ENCODE measurements at places on chromosomes 4 and X.

DNA sequence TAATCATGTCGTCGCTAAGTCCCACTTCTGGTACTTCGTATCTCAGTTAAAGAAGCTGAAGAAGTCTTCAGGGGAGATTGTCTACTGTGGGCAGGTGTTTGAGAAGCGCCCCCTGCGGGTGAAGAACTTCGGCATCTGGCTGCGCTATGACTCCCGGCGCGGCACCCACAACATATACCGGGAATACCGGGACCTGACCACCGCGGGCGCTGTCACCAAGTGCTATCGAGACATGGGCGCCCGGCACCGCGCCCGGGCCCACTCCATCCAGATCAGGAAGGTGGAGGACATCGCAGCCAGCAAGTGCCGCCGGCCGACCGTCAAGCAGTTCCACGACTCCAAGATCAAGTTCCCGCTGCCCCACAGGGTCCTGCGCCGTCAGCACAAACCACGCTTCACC, 11.3 kb downstream of the PNCK start:
- no peak for DNase-seq

DNA sequence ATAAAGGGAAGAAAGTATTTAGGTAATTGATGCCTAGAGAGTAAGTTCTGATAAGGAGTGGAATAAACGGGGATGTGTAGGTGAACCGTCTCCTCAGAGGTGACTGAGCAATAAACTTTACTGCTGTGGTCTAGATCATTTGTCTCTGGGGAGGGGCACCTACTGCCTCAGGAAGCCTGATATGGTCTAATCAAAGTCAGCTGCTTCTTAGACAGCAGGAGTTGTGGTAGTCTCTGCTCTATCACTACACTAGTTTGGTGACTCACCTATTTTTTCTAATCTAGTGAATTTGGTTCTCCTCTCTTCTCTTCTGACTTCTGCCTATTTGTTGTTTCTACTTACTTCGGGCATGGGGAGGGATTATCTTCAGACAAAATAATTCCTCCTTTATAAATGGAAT, 95.1 kb upstream of the STIM2 start:
- DNase-seq, result no peak

DNA sequence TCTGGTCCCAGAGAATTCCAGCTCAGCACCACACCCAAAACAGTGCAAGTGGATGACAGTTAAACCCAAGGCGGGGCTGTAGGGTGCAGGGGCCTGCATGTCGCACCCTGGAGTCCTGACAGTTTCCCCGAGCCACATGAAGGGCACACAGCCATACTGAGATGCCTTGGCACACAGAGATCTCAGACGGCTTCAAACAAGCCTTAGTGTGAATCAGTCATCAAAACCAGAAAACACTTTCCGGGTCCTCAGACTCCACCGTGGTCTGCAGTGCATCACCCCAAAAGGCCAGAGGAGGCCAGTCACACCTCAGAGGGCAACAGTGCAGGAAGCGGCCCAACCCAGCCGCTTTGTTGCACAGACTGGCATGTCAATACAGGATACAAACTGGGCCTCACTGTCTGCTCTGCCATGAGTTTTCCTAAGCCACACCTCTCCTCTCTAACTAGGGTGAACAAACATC, 64.6 kb upstream of the ENPP6 start:
- peak; percentile 29 for DNase-seq

DNA sequence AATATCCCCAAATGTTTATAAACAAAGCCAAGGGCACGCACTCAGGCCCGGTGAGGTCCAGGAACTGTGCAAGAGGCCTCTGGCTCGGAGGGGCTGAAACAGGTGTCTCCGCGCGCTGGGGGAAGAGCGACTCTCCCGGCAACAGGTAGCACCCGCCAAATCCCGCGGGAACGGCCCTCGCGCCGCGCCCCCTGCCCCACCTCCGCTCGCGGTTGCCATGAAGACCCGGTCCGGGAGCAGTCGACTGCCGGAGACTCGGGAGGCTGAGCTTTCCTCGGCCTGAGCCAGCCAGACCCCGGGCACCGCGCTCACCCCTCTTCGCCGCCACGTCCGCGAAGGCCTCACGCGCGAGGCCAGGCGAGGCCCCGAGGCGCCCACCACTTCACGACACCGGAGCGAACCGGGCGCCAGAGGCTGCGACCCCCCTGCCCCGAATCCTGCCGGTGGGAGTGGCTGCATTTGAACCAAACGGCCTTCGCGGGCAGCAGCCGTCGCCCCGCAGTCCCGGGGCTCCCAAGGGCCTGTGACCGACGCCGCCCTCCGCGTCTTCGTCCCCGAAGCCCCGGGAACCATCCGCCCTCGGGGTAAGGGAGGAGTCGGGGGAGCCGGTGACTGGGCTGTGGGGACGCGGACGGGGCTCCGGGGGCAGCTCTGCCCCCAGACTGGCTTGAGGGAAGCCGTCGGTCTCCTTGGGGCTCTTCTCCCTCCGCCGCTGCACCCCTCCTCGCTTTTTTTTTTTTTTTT, at the start of gene NSUN7:
TSS of gene NSUN7 (plus strand) at position 239 of the 744 bp plus-strand sequence. CDS start 739 bp downstream, outside the sequence.
- DNase-seq, result no peak

GRCh38 chr4:138901177-138901576, 114.4 kb upstream of the NOCT start:
- DNase-seq, result no peak

DNA sequence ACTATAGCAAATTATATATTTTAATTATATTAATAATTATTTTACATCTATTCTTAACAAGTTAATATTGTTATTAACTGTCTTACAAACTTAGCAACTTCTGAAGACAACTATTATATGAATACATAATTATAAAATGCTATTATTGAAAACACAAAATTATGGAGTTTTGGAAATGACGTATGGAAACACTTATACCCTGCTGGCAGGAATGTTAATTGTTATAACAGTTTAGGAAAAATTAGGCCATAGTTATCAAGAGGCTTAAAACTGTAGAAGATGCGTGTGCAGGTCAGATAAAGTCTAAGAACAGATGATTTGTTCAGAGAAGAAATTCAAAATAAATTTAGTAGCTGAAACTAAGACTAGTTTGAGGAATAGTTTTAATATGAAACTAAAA, 211.7 kb downstream of the FAT4 start:
- DNase-seq, result no peak

- no peak for DNase-seq
Observed at GRCh38 chrX:46140272-46140671, 404.9 kb downstream of the ZNF674 start.

DNA sequence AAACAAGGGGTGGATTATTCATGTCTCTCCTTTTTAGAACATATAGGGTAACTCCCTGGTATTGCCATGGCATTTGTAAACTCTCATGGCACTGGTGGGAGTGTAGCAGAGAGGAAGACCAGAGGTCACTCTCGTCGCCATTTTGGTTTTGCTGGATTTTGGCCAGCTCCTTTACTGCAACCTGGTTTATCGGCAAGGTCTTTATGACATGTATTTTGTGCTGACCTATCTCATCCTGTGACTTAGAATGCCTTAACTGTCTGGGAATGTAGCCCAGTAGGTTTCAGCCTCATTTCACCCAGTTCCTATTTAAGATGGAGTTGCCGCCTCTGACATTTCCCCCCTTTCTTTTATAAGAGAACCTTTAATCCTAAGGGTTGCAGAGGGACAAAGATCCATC, 45.8 kb downstream of the MGST2 start:
- no peak for DNase-seq

- no peak for DNase-seq
Observed at GRCh38 chr4:184153781-184154180, 63.9 kb downstream of the ENPP6 start.

DNA sequence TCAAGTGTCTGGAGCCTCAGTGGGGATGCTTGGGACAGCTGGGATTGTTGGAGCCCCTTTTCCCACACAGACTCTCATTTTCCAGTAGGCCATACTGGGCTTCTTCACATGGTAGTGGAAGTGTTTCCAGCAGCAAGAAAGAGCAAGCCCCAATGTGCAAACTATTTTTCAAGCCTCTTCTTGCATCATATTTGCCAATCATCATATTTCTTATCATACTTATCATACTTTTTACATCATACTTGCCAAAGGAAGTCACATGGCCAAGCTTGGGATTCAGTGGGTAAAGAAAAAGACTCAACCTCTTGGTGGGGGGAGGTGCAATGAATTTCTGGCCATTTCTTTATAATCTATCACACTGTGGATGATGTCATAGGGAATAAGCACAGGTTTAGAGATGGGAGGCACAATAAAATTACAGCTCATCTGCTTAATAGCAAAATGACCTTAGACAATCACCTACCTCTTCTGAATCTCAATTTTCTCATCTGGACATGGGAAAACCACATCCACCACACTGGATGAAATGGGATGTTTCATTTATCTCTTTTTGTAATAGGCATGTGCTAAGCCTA, 174.2 kb downstream of the MID1IP1 start:
- no peak for DNase-seq

- DNase-seq, result no peak
Observed at GRCh38 chrX:52983321-52984000, 25.1 kb upstream of the FAM156A start.

DNA sequence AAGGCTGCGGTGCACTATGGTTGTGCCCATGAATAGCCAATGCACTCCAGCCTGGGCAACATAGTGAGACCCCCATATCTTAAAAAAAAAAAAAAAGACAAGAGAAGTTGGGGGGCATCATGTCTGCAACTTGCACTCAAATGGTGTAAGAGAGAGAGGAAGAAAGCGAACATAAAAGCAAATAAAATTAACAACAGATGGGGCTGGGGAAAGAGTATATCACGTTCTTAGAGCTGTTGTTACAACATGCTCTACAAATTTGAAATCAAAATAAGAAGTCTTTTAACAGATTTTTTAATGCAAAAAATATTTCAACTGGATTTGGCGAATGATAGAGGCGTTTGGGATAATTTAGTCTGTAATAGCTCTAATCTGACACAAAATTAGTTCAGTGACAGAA, 144.9 kb downstream of the FNIP2 start:
- DNase-seq, result no peak

DNA sequence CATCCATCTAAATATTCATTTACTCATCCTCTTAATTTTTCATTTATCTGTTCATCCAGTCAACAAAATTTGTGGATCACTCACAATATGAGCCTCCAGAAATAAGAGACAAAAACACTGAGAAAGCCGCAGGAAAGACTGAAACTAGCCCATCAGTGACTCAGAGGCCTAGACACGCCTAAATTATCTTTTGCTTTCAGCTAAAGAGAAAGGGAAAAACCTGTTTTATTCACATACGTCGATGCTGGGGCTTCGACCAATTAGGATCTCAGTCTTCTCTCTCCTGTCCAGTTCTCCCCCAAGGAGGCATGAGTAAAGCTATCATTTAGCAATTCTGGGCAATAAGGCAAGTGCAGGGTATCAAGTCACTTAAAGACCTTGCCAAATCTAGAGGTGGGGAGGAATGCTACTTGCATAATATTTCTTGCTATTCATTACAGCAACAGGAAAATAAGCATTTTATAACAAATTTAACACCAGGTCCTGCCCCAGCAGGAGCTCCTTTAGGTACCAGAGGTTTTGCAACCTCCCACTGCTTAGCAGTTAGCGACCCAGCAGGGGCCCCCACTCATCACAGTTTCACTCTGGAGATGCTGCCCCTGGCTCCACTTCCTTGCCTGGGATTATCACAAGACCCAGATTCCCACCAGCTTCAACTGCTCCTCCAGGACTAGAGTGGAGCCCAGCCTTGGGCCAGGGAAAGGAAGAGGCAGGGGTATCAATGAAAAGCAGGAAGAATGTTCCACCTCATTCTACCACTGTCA, 30.1 kb upstream of the TMEM154 start:
- DNase-seq, result no peak

DNA sequence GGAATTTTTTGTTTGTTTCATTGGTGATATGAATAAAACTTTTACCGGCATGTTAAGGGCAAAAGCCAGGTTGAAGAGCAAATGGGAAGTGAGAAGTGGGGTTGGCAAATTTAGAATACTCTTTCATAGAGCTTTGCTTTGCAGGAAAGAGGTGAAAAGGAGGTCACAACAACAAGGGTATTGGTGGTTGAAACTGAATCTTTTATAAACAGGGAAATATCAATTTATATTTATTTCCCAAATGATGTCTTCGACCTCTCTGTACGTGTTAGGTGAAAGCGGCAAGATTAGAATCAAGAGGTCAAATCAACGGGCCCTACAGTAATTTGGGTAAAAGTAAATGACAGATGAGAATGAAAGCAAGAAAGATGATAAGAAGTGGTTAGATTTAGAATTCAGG, 3.4 kb downstream of the SMR3A start:
- DNase-seq, result no peak

DNA sequence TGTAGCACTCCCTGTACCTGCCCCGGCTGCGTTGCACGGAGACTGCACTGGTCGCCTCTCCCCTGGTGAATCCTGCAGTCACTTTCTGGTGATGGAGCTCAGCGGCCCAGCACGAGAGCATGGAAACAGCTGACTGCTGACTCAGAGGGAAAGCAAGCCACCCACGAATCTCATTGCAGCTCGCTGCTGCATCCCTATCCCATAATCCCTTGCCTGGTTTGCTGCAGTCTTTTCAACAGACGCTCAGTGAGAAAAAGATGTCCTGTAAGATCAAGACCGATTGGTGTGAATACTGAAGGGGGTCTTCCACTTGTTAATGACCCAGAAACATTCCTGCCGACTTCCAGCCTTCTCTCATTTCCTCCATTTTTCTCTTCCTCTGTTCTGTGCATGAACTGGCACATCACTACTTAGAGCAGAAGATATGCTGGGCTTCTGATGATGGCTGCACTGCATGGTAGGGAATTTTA, 52.9 kb downstream of the TRIM2 start:
- DNase-seq, result no peak

GRCh38 chr4:156390599-156391324, 437.1 kb upstream of the CTSO start:
- DNase-seq, result no peak

DNA sequence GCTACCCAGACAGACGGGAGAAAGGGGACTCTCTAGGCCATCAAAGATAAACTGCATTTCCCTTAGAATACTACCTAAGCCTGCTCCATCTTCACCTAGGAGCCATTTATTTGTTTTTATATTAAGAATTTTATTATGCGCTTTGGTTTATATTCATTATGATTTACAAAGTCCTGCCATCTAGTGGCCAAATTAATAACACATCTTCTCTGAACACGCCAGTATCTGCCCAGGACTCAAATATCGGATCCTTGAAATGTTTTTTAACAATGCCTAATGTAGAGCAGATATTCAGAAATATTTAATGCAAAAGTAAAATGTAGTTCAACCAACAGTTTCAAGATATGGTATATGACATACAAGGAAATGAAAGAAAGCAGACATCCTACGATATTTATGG, 20.8 kb upstream of the PRPS2 start:
- DNase-seq, result no peak

GRCh38 chrX:2343413-2343812, 157.4 kb downstream of the DHRSX start:
- no peak for DNase-seq

GRCh38 chr4:36211084-36211483, 33.2 kb downstream of the ARAP2 start:
- DNase-seq, result no peak

DNA sequence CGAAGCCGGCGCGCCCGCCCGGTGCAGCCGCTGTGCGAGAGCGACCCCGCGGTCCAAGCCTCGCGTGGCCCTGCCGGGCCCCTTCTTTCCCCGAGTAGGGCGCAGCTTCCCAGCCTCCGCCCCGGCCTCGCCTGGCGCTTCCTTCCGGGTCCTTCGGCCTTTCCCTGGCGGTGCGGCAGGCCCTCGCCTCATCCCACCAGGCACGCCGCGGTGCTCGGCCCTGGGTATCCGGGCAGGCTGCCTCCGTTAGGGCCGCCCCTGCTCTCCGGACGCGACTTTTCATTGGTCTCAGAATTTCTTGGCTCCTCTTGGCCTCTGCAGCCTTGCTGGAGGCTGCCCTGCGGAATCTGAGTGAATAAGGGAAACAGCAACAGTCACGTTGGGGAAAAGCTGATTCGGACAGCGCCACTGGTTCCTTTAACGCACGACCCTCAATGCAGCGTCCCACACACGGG, 429 bp downstream of the UVSSA start:
- DNase-seq, result no peak

- no peak for DNase-seq
Observed at GRCh38 chr4:40564815-40565483, 64.7 kb downstream of the RBM47 start.
